ENCODE measurements at places on chromosomes 11 and 22. TPM values are rescaled to one million over a fixed set of nuclear protein-coding genes. Genes with fewer than 3 reads are reported as not detected.

The MYBPC3 gene
- total RNA-seq = not detected

The JHY gene
- total RNA-seq = 1.7 TPM

The OR52H1 gene
- total RNA-seq = 1.1 TPM

The TREH gene
- under 0.01 TPM for total RNA-seq

The EXPH5 gene
- 1.1 TPM for total RNA-seq

The NFAM1 gene
- not detected for total RNA-seq

The SYT7 gene
- total RNA-seq = 31.4 TPM

The CYTH4 gene
- total RNA-seq = 0.12 TPM

The TH gene
- not detected for total RNA-seq

The LRRC32 gene
- total RNA-seq = 7.5 TPM

The TENM4 gene
- 51.9 TPM for total RNA-seq

The PGM2L1 gene
- total RNA-seq = 2.2 TPM

The GGTLC2 gene
- not detected for total RNA-seq

The OR56B4 gene
- not detected for total RNA-seq
